Forelimb muscle (tissue), 1 donor: ENCODE measurements at places on chromosomes 13 and 19.

DNA sequence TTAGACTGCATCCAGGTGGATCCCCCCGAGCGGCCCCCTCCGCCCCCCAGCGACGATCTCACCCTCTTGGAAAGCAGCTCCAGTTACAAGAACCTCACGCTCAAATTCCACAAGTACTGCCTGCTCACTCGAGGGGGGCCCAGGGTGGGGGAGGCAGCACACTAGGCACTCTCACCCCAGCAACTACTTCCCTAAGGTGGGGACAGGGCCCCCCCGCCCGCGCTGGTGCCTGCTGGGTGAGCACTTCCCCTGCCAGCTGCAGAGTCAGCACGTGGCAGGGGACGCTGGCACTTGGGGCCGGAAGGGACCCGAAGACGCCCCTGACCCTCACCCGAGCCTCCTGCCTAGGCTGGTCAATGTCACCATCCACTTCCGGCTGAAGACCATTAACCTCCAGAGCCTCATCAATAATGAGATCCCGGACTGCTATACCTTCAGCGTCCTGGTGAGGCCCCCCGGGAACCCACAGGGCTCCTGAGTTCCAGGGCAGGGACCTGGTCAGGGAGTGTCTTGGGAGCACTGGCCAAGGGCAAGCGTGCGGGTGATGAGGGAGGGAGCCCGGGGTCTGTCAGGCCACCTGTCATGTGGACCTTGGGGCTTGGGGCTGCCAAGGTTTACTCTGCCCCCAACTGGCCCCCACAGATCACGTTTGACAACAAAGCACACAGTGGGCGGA lies 5.2 kb downstream of the MCOLN1 start:
- no peak for DNase-seq

DNA sequence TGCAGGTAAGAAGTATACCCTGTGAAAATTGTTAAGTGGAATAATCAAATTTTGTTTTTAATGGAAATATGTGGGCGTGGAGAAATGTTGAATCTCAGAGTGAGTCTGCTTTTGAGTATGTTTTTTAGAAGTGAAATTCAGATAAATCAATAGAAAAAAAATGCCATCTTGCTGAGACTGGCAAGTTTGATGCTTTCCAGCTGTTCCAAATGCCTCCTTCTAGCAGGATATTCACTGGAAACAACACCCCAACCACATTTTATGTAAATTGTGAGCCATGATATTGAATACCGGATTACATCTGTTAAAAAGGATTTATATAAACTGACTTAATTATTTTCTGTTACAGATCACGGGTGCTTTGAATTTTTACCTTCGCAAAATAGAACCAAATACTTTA lies 115.4 kb downstream of the ITGBL1 start:
- DNase-seq, result no peak

GRCh38 chr13:68440874-68441273 lies 1210.7 kb upstream of the PCDH9 start:
- DNase-seq, result no peak

DNA sequence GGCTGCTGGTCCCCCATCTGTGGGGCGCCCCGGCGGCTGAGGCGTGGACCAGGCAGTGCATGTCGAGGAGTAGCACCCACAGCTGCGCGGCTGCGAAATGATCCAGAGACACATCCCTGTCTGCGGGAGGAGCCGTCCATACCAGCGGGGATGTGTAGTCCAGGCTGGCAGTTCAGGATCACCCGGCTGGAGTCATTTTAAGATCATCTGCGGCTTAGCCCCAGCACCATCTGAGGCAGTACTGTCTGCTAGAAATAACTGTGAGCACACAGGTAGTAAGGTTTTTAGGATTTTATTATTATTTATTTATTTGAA lies 3.1 kb downstream of the ADAT3 start:
- DNase-seq, result no peak

GRCh38 chr13:111460548-111461444 lies 140.4 kb downstream of the TEX29 start:
- peak; percentile 35 for DNase-seq

DNA sequence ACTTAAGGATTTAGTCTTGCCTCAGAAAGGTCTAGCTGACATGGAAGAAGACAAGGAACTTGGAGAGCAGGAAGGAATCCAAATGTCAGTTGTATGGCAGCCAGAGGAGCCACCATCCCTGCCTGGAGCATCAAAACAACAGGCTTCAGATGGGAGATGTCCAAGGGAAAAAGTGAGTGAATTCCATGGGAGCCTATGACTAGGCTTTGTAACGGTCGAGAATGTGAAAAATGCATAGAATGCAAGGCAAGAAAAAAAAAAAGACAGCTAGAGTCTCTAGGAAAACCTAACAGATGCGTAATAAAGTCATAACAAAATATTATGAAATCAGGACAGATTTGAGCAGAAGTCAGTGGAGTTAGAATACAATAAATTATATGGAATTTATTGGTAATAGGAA lies 183.7 kb upstream of the LSM14A start:
- DNase-seq, result no peak

DNA sequence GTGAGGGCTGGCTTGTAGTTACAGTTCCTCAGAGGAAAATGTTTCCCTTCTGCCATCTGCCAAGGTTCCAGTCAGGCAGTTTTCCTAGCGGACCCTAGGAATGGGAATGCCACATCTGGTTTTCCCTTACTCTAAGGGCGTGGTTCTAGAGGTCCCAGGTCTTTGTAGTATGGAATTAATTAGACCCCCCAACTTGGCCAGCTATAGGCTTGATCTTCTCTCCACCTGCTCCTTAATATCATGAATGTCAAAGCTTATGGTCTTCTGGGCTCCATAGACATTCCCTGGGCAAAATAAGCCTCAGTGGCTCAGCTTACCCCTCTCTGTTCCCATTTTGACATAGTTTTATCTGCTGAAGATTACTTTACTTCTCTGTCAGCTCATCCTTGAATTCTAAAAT lies 70.0 kb downstream of the ZNF568 start:
- no peak for DNase-seq

DNA sequence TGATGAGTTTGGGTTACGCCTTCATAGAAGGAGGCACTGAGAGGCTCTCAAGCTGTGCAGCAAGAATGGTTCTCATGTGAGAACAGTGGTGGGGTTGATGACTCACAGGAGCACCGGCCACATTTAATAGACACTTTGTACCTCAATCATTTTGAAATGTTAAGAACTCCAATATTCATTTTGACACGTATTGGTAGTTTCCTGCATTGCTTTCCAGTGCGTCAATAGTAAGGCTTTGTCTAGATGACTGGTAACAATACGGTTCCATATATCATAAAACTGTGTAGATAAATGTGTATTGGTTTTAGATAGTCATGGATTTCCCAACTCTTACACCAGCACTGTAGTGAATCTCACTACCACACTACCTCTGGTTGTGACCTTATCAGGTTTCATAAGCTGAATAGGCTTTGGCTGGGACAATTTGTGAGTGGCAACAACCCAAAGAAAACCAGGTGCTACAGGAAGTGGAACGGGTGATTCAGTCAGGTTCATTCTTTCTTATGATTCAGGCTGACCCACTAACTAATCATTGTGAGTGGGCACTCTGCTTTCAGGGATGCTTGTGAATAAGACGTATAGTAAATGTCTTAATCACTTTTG lies 362.6 kb downstream of the KLF5 start:
- DNase-seq, result no peak

GRCh38 chr13:88074794-88075510 lies 403.8 kb downstream of the SLITRK5 start:
- DNase-seq, result peak; percentile 52

DNA sequence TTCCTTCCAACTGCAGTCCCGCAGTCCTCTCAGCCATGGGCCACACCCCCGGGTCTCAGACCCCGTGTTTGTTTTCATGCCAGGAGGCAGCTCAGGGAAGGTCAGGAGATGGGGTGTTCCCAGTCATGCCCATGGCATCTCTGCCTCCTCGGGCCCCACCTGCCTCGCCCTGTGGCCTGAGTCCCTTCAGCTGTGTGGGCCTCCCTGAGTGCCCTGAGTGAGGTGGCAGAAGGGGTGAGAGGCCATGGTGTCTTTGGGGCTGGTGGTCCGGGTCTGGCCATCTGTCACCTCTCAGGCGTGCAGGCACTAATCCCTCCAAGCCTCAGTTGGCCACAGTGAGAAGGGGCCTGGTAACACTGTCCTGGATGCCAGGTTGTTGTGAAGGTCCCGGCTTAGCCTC lies 10.9 kb upstream of the KDM4B start:
- DNase-seq, result no peak

DNA sequence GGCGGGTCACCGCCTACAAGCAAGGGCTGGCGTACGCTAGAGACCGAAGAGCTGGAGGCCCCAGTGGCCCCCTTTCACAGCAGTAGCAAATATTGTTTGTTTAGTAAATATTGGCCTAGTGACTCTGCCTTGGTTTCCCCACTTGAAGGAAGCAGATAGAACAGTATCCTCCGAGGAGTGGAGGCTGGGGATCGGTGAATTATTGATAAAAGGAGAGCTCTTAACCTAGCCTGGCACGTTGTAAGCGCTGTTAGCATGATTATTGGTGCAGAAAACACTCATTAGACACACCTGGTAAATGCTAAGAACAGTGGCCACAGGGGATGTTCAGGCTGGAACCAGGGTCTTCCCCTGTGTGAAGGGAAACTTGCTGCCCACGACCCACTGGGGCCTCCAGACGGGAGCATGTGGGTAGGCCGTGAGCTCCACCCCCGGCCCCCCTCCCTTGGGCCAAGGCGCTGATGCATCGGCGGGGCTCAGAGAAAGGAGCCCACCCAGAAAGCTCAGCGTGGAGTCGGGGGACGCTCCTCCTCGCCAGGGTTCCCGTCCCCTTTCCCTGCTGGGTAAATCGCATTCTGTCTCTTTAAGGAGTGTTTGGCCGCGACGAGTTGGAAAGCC lies 2.3 kb downstream of the IER2 start:
- DNase-seq, result no peak

GRCh38 chr13:100694722-100695508 lies 20.3 kb upstream of the TMTC4 start:
- DNase-seq, result no peak

- DNase-seq, result no peak
These were observed 102.5 kb downstream of the COL4A2 start for GRCh38 chr13:110409581-110409992.

DNA sequence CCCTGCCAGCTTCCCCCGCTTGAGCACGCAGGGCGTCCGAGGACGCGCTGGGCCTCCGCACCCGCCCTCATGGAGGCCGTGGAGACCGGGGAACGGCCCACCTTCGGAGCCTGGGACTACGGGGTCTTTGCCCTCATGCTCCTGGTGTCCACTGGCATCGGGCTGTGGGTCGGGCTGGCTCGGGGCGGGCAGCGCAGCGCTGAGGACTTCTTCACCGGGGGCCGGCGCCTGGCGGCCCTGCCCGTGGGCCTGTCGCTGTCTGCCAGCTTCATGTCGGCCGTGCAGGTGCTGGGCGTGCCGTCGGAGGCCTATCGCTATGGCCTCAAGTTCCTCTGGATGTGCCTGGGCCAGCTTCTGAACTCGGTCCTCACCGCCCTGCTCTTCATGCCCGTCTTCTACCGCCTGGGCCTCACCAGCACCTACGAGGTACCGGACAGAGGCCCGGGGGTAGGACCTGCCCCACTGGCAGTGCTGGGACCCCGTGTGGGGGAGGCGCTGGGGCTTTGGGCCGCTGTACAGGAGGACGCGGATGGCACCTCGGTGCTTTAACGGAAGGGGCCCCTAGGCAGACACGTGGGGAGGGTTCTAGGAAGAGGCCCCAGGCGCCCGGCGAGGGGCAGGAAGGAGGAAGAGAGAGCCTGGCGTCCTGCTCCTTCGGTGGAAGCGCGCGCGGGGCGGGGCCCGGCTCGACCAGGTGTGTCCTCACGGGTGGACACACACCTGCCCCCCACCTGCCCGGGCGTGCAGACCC lies 681 bp downstream of the SLC5A5 start:
- no peak for DNase-seq

- no peak for DNase-seq
These were observed 20.1 kb downstream of the ZSCAN5A start for GRCh38 chr19:56294549-56294948.

DNA sequence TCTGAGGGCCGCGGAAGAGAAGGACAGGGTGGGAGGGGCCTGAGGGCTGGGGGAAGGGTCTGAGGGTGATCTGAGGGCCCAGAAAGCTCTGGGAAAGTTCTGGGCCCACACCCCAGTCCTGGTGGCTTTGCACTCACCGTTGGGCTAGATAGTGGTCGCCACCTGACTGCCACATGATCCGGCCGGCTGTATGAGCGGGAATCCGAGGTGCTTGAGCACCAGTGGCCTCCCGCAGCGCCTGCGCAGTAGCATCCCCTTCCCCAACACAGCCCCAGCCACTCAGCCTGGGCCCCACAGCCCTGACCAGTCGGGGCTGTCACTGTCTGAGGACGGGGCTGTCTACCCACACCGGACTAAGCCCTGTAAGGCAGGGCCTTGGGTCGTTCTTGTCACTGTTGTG lies 15.0 kb downstream of the PRODH2 start:
- no peak for DNase-seq

DNA sequence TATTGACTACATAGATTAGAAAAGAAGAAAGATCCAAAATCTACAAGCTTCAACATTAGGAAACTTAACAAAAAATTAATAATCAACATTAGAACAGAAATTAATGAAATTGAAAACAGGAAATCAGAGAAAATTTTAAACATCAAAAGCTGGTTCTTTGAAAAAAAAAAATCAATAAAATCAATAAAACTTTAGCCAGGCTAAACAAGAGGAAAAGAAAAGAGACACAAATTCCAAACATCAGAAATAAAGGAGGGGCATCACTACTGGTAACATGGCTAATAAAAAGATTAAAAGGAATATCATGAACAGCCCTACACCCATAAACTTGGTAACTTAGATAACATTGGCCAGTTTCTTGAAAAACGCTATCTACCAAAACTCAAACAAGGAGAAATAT lies 110.2 kb downstream of the ATP11A start:
- no peak for DNase-seq

DNA sequence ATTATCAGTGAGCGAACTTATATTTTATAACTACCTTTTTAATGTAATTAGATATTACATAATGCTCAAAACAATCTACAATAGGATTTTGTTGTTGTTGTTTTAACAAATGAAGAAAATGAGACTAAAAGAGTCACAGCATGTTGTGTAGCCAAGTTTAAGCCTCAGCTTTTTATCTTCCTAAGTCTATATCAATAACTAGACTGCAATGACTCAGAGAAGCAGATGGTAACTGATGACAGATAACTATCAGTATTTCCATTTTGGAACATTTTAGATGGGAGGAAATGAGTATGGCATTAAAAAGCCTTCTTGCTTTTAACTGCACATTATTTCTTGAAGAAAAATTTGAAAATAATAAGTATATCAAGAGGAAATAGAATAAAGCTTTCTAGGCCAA lies 825.2 kb downstream of the SLITRK1 start:
- no peak for DNase-seq

GRCh38 chr19:46878613-46879375 lies 18.0 kb downstream of the ARHGAP35 start:
- DNase-seq, result no peak
